ENCODE measurements at places on chromosomes 13 and 19.

DNA sequence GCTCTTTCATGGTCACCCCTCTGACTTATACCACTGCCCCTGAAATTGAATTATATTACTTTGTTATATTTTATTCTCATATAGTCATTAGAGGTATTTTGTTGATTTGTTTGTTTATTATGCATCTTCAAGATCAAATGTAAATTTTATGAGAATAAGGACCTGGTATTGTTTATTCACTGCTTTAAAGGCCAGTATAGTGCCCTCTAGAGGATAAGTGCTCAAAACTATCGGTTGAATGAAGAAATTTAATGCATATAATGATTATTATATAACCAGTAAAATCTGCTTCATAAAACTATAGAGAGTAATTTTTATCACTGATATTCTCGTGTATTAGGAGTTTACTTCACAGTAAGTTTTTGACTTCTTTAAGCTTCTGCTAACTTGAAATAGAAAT is 1401.9 kb downstream of the SLITRK1 start:
- DNase-seq: no peak

- DNase-seq: no peak
Observed at GRCh38 chr13:35388441-35389355, 87.8 kb downstream of the MAB21L1 start.

GRCh38 chr13:89212186-89212585 is 1541.0 kb downstream of the SLITRK5 start:
- no peak for DNase-seq

DNA sequence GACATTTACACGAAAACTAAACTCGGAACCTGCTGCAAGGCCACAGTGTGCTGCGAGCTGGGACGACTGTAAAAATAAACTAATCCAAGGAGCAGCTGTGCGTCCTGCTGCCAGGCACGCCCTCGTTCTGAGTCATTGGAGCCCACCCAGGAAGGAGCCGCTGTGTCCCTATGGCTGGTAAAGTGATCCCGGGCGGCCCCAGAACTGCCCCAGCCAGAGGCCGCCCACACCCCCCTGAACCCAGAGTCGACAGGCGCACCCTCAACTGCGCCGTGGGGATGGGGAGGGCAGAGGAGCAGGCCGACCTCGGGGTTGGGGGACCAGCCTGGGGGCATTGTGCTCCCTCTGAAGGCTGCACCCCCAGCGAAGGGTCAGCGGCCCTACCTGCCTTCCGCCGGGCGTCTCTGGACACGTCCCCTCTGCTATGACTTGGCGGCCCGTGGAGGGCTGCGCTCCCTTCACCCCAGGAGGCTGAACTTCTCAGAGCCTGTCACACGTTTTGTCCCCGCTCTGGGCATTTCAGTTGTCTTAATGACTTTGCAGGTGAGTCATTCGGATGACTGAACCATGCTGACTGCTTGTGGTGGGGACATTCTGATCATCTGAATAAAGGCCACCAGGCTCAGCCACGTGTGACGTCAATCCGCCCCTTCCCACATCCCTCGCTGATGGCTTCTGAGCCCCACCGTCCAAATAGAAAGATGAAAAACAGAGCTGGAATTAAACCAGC is 42.7 kb downstream of the ADPRHL1 start:
- no peak for DNase-seq

DNA sequence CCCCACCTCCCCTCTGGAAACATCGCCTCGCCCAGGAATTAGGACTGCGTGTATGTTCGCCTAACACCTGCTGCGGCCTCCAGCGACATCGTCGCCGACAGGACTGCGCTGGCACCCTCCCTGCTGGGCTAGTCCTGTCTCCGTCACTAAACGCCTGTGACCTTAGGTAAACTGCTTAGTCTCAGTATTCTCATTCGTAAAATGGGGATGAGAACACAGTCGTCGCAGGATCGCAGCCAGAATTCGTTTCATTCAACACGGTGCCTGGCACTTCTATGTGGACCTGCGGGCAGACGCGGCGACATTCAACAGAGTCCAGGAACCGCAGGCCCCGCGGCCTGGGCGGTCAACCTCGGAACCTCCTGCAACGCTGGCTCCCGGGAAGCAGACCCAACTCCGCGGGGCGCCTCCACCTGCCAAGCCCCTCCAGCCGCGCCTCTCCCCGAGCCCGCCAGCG is 485 bp downstream of the CRYL1 start:
- peak; percentile 10 for DNase-seq

DNA sequence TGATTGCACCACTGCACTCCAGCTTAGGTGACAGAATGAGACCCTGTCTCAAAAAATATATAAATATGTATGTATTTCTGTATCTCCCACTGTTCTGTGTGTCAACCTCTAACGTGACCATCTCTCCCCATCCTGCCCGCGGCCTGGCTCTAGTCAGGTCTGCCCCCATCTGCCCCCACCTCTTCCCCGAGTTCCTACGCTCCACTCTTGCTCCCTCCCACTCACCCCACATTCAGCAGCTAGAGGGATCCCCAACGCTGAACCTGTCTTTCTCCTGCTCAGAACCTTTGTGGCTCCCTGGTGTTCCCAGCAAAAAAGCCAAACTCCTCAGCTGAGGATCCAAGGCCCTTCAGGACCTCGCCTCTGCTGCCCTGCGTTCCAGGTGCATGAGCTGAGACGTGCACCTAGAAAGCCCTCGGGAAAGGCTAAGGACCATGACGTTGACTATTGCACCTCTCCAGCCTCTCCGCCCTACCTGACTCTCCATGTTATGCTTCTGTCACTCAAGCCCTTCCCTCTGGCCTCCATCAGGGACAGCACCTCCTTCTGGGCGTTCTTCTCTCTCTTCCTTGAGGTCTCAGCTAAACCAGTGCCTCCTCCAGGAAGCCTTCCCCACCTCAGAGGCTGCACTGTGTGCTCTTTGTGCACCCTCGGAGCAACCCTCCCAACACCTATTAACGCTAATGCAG is 18.1 kb downstream of the AKT2 start:
- DNase-seq: no peak

GRCh38 chr13:100432611-100433010 is 156.0 kb downstream of the GGACT start:
- no peak for DNase-seq

DNA sequence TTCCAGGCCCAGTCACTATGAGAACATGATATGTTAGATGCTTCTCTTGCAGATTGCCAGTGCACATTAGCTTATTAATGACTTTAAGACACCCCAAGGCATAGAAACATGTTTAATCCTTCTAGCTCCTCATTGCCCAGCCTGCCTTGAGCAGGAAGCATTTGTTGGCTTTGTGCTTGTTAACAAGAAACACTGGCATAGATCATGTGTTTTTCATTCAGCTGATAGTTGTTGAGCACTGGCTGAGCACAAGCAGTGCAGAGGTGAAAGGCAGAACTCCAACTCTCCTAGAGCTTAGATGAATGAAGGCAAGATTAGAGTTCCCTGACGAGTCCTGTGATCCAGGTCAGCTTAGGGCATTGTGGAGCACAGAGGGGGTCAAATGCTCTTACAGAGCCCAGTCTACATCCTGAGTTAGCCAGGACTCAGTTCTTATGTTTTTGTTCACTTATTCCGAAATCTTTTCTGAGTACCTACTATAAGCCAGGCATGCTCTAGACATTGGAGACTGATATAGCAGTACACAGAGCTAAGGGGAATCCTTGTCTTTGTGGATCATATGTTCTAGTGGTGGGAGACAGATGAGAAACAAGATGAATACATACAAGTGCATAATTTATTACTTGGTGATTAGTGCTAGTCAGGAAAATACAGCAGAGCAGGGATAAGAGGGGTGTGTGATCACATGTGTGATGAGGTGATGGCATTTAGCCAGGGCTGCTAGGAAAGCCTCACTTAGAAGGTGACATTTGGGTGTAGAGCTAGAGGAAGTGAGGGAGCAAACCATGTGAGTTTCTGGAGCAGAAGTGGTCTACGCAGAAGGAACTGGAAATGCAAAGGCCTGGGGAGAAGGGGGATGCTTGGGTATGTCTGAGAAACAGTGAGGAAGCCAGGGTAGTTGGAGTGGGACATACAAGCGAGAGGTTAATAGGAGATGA is 101.2 kb downstream of the WASF3 start:
- DNase-seq: no peak

DNA sequence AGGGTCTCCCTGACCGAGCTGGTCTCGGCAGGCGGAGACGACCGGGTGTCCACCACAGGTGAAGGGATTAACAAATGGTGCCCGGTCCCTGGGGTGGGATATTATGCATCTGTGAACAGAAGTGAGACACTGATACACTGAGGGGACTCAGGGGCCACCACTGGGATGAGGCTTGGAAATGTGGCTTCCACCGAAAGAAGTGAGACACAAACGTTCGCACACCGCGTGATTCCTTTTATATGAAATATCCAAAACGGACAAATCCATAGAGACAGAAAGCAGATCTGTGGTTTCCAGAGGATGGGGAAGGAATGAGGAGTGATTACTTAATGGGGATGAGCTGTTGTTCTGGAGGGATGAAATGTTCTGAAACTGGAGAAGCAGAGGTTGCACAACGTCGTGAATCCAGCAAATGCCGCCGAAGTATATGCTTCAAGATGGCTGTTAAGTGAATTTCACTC is 47.5 kb downstream of the C13orf46 start:
- DNase-seq: no peak

DNA sequence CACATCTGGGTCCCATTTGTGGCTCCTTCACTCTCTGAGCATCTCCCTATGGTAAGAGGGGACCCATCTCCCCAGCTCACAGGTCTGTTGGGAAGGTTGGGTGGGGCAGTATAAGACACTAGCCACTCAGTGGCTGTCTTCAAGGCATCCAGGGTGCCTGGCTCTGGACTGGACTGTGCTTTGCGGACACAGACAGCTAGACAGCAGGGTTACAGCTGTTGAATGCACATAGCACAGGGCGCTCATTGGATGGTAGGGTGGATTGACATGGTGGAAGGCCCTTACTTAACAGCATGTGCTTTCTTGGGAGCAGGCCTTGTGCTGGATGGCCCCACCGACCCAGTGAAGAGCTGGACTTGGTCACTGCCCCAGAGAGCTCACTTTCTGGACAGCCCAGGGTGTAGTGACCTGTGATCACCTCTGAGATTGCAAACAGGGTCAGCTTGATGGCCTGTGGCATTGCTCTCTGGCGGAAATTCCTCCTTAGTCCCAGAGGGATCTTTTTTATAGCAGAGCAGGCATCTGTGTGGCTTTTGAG is 1.9 kb downstream of the ZNF444 start:
- no peak for DNase-seq

- no peak for DNase-seq
Observed at GRCh38 chr13:45849408-45849807, 2.1 kb downstream of the SIAH3 start.

GRCh38 chr13:62113179-62113578 is 697.5 kb upstream of the PCDH20 start:
- no peak for DNase-seq

Measured in germinal center (tissue), 1 donor.